ENCODE measurements at places on chromosomes 4 and X. TPM values are rescaled to one million over a fixed set of nuclear protein-coding genes. Genes with fewer than 3 reads are reported as not detected.
A peak's percentile ranks its signal among the peaks of the same experiment; 100 is the strongest.

Gene SHROOM2
- 15.3 TPM for total RNA-seq

Gene NOA1
- 22.2 TPM for total RNA-seq

Gene ZMAT1
- total RNA-seq = 2.1 TPM

Gene PASD1
- total RNA-seq = not detected

Gene ADH1B
- total RNA-seq = not detected

Gene MAGEA8
- not detected for total RNA-seq

Gene HPGD
- 16.8 TPM for total RNA-seq

Gene RBM47
- 70.3 TPM for total RNA-seq

Gene DOK7
- 0.26 TPM for total RNA-seq

DNA sequence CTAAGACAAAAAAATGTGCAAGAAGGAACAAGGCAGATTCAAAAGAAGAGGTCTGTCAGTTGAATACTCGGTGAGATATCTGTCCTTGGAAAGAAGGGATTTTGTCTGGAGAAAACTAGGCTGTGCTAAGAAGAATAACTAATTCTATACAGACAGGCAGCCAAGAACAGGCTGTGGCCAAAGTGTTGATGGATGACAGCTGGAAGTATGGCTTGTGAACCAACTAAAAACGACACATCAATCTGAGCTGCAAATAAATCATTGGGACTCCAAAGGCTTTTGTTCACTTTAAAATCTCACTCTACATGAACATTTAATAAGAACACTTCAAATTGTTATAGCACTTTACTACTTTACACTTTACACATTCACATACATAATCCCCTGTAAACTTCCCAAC lies 70.5 kb upstream of the IGSF1 start:
- no peak for DNase-seq

DNA sequence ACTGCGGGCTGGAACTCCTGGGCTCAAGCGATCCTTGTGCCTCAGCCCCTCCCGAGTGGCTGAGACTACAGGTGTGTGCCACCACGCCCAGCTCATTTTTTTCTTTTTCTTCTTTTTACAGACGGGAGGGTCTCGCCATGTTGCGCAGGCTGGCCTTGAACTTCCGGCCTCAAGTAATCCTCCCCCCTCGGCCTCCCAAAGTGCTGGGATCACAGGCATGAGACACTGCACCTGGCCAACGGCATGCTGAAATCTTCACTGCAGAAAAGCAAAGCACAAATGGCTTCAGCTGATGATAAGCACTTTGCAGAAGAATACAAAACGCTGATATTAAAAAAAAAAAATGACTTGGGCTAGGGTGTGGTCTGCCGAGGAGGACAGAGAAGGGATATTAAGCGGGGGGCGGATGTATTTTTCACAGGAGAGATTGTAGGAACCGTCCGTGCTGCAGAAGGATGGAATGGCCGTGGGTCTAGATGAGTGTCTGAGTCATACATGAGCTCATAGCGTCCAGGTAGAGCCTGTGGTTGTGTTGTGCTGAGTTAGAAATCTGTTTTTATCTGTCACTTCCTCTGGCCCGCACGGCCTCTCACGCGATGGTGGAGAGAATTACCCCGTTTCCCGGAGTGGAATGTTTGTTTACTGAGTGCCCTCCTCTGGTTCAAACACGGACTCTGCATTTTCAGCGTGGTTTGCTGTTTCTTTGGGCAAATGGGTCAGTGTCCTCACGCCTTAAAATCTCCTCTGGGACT lies 8.5 kb upstream of the AKAP17A start:
- no peak for DNase-seq

GRCh38 chr4:75708218-75708691 lies 16.1 kb upstream of the USO1 start:
- DNase-seq = no peak

- DNase-seq = peak; percentile 59
These were observed 71.4 kb downstream of the RTL5 start for GRCh38 chrX:72060196-72060920.

GRCh38 chr4:113636877-113637276 lies 124.7 kb downstream of the CAMK2D start:
- DNase-seq = no peak

GRCh38 chrX:136679531-136679930 lies 31.6 kb downstream of the CD40LG start:
- DNase-seq = no peak

- DNase-seq = no peak
These were observed 242.9 kb downstream of the TECRL start for GRCh38 chr4:64166365-64166764.

GRCh38 chr4:833731-834367 lies 7.9 kb upstream of the CPLX1 start:
- no peak for DNase-seq

GRCh38 chrX:134007716-134008115 lies 22.3 kb upstream of the GPC3 start:
- no peak for DNase-seq

DNA sequence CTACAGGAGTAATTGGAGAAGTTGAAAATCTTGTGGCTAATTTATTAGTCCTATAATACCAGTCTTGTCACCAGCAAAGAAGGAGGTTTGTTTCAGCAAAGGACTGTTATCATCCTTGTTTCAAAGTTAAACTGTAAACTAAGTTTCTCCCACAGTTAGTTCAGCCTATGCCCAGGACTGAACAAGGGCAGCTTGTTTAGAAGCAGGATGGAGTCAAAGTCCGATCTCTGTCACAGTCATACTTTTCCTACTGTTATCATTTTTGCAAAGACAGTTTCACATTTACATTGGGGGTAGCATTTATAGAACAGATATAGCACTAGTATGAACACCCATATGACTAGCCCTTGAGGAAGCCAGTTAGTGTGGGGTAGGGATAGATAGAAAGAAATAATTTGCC lies 46.4 kb downstream of the AKAP4 start:
- DNase-seq = no peak

GRCh38 chrX:83260288-83260687 lies 247.8 kb upstream of the POU3F4 start:
- peak; percentile 35 for DNase-seq

- DNase-seq = no peak
These were observed 542.0 kb upstream of the TENM3 start for GRCh38 chr4:181701214-181701613.

DNA sequence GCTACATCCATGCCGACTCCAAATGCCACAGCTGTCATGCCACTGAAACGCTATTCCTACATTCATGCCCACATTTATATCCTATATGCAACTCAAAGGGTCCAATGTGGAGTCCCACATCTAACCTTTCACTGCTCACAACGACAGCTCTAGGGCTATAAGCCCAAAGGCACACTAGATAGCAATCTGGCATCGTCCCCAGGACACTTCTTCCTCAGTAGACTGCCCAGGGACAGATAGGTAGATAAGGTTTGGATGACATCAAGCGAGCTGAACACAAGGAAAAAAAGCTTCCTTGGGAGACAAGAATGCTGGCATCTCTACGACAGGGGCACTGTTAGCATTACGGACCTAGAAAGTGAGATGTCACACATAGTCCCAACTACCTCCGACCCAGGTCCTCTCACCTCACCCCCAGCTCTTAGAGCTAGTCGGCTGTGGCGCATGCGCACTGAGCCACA lies 685 bp downstream of the RAB9B start:
- no peak for DNase-seq
